ENCODE measurements at places on chromosomes 7 and 10.

DNA sequence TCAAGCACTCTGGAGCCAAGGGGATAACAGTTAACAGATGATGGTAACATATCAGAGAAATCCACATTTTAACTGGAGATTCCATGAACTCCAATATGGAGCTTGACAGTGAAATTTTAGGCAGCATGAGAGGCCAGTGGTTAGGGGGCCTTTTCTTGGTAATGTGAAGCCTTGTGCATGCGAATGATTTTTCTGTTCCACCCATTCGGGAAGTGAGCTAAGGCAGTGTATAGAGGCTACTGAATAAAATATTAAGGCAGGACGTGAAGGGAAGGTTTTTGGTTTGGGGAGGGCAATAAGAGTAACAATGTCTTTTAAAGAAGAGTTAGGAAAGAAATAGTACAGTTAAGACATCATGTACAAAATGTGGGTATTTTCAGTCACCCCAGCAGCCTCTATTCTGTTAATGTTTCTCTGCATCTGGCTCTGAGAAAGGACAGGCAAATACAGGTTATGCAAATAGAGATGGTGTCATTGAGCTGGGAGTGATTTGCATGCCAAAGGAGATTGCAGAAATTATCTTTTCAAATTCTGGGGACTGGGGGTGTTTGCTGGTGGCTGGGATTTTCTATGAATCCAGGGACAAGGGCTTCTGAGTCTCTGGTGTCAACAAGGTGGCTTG, 6.8 kb upstream of the TAS2R60 start:
- DNase-seq = no peak

- DNase-seq = no peak
Measured at GRCh38 chr7:18796216-18796615, 300.7 kb downstream of the HDAC9 start.

- no peak for DNase-seq
Measured at GRCh38 chr7:151754142-151754590, 122.7 kb downstream of the PRKAG2 start.

- DNase-seq = no peak
Measured at GRCh38 chr10:96047004-96047649, 3.7 kb downstream of the CCNJ start.

DNA sequence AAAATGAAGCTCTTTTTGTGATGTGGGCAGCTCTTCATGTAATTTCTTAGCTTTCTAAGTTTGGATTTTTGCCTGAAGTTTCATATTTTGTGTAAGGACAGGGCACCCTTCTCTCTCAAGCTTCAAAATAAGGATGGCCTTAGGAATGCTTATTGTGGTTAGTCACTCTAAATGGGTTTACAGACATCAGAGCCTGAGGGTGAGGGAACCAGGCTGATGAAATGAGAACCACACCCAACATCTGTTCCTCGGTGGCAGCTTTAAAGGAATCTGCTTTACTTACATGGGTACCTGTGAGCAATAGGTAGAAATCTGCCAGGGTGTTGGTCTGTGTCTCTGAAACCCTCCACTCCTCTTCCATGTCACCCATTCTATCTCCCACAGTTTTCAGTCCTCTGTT, 174.3 kb downstream of the EMX2 start:
- no peak for DNase-seq

DNA sequence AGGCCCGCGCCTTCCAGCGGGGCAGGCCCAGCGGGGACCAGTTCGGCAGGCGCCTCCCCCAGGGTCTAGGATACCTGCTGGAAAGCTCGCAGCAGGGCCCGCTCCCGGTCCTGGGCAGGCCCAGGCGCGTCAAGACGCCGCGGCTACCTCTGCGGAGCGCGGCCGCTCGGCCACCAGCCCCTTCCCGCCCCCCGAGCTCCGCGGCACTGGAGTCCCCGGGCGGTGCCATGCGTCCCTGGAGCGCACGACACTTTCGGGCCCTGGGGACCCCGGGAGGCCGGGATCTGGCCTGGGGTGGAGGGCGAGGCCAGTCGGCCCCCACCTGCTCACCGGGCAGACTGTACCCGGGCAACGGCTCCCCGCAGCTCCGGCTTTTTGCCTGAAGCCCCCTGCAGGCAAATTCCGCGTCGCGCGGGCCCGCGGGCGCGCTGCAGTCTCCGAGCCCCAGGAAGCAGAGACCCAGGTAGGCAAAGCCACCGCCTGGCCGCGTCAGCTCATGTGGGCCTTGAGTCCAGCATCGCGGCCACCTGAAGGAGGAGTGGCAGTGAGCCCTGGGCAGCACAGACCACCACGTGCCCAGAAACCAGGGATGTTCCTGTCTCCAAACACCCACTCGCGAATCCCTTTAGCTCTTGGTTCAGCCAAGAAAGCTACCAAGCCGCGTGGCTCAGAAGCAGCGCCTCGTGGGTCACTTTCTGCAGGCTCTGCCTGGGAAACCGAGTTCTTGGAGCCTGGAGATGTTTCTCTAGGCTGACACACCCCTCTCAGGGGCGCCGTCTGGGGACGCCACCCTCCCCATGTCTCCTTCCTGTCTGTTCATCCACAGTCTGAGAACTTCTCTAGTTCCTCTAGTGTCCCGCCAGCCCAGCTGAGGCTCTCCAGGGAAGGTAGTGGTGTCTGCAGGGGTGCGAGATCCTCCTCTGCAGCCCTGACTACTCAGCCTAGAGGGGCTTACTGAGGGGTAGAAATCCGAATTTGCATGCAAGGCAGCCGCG, 46.1 kb upstream of the APBB1IP start:
- no peak for DNase-seq

- DNase-seq = no peak
Measured at GRCh38 chr7:151793991-151794507, 82.9 kb downstream of the PRKAG2 start.

GRCh38 chr7:8507566-8507965, 74.2 kb downstream of the NXPH1 start:
- DNase-seq = no peak

DNA sequence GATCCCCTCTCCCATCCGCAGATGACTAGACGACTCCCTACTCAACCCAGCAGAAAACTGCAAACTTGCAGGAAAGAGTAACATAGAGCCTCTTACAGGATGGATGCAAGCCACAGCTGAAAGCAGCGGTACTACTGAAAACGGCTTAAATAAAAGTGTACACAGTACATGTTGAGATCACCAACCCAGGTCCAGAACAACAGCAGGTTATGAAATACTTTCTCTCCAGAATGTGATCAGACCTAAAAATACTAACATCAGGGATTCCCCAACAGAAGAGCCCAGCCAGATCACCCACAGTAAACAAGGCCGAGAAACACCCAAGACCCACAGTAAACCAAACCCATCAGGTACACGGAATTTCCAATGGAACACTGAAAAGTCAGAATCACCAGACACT, 13.2 kb downstream of the ATE1 start:
- DNase-seq = no peak

GRCh38 chr10:49279015-49279880, 19.7 kb upstream of the C10orf71 start:
- DNase-seq = no peak

DNA sequence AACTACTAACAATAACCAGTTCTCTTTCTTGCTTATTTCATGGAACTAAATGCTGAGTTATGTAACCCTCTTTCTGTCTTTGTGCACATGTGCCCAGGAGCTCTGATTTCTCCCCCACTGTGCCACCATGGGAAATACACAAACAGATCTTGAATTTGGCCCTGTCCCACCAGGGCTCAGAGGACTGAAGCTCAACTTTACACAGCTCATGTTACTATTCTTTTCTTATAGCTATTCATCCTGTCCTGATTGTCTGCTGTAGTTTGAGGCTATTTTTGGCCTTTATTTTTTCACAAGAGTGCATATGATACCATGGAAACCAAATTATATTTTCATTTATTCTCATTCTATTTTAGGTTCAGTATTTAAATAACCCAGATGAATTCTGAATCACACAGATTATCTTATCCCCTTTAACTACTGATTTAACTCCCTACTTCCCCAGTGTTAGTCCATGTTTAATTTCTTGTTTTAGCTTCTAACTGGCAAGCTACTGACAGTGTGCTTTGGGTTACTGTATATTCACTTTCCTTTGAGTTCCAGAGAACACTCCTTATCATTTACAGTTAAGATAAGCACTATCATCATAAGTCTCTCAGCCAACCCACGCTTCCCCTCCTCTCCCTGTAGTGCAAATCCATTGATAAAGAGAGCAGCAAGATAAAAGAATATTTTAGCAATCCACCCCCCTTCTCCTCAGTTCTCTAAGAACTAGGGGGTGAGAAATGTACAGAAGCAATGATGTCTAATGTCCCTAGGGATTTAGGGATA, 71.8 kb upstream of the GSDME start:
- no peak for DNase-seq

- DNase-seq = no peak
Measured at GRCh38 chr10:23379686-23380085, 35.1 kb upstream of the C10orf67 start.

All from CD8-positive, alpha-beta memory T cell (primary cell).